CD4-positive, alpha-beta T cell treated with Interleukin-2 at 100 ng/mL for 4 hours (primary cell): ENCODE measurements at places on chromosomes 3 and 15.

GRCh38 chr15:70324001-70324974, 226.6 kb upstream of the TLE3 start:
- DNase-seq: no peak

- no peak for DNase-seq
Observed at GRCh38 chr3:52438579-52439425, 6.1 kb downstream of the SEMA3G start.

DNA sequence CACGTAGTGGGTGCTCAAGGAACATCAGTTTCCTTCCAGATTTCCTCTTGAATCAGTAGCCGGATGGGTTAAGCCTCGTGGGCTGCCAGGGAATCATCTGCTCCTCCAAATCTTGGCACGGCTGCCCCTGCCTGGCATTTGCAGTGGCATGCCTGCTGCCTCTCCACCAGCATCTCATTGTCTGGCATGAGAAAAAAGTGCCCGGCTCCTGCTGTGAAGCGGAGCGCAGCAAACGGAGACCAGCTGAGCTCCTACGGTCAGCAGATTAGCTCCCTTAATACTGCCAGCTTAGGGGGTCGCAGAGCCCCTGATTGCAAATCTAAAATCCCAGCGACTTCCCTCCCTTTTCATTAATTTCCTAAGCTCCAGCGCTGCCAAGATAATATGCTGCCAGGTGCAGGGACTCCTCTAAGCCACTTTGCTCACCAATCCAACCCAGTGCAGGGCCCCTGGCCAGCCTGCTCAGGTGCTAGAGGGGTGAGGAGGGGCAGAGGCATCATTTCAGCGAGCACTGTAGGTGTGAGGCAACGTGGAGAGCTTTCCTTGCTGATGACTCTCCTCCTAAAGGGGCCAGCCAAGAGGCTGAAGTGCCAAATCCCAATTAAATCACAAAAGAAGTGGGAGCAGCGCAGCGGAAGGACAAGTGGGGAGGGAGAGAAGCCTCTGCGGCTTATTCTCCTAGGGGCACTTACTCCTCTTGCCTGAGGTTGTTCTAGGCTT, 49.6 kb upstream of the ST8SIA2 start:
- DNase-seq: no peak

DNA sequence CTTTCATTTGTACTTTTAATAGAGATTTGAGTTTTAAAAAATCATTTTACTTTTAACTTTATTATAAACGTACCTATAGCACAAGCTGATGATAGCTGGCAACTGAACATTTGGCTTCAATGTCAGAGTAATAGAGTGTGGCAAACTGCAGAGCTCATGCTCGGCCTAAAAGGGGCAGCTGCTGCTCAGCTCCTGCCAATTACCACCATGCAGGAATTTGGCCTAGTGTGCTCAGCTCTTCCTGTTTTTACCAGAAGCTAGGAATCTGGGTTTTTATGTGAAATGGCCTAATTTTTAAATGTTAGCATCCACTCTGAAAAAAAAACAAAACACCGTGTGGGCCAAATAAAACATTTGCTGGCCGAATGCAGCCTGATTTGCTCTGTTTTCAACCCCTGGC, 1.8 kb downstream of the IFT122 start:
- DNase-seq: no peak

- no peak for DNase-seq
Observed at GRCh38 chr3:159839561-159840379, 148.9 kb upstream of the IL12A start.

- DNase-seq: no peak
Observed at GRCh38 chr3:187619461-187619860, 50.7 kb downstream of the SST start.

DNA sequence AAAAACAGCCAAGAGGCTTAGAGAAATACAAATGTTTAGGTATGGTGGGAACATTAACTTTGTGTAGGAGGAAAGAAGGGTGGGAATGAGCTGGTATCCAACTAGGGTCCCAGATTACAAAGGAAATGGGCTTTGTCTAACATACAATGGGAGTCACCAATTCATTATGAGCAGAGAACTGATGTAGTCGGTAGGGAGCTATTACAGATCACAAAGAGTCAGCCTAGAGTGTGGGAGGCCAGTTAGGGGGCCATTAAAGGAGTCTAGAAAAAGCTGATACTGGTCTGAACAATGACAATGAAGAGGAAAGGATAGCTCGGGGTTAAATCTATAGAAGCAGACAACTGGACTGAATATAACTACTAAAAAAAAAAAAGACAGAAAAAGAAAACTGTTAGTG, 15.5 kb downstream of the ANO10 start:
- no peak for DNase-seq

DNA sequence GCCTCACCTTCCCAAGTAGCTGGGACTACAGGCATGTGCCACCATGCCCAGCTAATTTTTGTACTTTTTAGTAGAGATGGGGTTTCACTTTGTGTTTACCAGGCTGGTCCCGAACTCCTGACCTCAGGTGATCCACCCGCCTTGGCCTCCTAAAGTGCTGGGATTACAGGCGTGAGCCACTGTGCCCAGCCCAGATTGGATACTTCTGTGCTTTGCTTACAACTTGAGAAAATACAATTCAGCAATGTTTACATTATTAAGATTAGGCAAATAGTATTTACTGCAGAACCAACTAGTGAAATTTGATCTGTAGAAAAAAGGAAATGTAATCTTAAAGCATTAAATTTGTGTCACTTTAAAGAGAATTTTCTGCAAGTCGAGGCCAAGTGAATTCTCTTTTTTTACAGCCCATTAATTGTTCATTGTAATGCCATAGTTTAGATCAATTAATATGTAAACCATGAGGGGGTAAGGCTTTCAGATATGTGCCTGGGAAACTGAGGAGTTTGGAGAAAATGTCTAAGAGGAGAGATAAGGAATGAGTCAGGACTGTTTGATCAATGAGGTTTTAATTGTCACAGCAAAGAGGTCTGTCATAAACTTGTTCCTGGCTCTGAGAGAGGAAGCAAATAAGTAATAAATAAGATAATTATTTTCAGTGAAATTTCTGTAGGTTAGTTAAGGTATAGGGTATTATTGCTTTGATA, 15.3 kb downstream of the PYDC2 start:
- no peak for DNase-seq

DNA sequence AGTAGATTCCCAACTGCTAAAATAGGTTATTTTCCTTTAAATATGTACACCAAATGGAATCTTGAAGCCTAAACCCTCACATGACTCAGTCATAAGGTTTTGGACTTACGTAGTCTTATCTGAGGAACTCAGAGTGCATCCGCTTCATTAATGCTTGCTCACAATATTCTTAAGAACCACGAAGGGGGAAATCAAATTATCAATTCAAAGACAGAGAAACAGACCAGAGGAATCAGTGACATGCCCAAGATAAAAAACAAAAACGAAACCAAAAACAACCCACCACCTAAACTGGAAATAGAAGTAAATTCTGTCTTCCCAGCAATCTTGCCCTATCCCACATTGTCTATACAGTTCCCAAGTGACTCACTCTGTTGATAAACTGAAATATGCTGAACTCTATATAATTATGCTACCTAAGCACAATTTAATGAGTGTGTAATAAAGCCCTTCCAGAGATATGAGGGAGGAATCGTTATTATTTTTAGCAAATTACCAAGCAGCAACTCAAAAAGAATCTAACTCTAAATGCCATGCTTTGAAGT, 135.4 kb upstream of the CBLB start:
- peak; percentile 26 for DNase-seq

- DNase-seq: no peak
Observed at GRCh38 chr3:188303823-188304222, 149.9 kb downstream of the LPP start.

DNA sequence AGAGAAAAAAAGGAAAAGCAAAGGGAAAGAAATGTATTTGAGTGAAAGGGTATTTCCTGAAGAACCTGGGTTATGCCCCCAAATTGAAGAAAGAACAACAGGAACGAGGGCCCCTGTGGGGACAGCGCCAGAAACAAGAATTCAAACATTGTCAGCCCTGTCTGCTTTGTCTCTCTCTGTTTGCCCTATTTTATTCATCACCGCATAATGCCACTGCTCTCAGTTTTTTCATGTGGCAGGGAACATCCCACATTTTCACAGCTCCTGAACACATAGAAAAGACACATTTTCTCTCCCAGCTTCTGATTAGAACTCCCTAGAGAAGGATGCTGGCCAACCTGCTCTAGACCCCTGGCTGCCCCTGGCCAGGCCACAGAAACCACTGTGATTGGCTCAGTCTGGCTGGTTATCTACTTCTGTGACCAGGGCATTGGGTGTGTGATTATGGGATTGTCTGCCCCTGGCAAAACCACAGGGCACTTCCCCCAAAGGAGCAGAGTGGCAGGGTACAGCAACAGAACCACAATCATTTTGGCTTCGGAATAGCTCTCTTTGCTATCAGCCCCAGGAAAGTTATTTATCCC, 31.3 kb upstream of the CCDC54 start:
- no peak for DNase-seq

DNA sequence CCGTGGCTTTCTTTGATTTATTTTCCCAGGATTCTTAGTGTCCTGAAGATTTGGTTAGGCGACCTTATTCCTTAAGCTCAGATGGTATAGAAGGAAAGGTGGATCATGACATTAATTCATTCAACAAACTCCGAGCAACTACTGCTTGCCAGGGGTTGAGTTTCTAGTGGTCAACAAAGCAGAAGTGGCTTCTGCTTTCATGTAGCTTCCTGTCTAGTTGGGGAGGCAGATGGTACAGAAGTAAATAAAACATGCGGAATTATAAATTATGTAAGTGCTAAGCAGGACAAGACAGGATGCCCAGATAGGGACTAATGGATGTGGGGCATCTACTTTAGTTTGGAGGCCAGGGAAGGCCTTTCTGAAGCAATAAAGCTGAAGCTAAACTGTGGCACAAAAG, 15.6 kb downstream of the EEFSEC start:
- DNase-seq: no peak

DNA sequence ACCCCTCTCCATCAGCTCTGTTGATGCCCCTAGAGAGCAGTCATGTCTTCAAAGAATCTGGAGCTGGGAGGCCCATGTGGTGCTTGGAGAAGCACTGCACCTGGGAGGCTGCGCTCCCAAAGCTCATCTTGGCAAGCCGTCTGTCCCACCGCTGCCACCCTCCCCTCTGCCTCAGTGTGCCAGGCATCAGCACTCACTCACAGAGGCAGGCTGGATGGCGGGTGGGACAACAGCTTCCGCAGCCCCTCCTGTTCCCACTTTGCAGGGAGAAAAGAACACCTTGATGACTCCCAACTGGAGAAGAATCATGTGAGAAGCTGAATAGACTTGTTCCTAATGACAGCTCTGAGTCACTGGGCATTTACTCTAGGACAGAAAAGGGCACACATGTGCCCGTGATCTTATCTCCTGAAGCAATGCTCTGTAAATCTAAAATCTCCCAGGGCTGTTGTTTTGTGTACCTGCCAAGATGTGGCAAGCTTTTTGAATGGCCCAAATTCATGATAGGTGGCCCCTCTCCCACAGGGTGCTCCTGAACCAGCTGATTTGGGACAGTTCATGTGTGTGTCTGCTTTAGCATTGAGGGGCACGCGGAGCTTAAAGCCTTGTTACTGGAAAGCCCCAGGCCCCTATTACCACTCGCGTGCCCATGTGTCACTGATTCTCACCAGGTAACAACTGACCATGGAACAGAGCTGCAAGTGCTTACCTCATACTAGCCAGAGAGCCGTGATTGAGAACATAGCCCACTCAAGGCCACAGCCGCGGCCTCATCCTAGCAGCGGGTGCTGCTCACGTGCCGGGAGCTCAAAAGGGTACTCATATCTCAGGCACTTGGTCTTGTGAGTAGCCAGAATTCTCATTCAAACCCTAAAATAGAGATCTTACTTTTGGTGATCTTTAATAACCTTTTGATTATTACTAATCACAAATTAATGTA, 104.4 kb downstream of the DNAJB8 start:
- DNase-seq: no peak

DNA sequence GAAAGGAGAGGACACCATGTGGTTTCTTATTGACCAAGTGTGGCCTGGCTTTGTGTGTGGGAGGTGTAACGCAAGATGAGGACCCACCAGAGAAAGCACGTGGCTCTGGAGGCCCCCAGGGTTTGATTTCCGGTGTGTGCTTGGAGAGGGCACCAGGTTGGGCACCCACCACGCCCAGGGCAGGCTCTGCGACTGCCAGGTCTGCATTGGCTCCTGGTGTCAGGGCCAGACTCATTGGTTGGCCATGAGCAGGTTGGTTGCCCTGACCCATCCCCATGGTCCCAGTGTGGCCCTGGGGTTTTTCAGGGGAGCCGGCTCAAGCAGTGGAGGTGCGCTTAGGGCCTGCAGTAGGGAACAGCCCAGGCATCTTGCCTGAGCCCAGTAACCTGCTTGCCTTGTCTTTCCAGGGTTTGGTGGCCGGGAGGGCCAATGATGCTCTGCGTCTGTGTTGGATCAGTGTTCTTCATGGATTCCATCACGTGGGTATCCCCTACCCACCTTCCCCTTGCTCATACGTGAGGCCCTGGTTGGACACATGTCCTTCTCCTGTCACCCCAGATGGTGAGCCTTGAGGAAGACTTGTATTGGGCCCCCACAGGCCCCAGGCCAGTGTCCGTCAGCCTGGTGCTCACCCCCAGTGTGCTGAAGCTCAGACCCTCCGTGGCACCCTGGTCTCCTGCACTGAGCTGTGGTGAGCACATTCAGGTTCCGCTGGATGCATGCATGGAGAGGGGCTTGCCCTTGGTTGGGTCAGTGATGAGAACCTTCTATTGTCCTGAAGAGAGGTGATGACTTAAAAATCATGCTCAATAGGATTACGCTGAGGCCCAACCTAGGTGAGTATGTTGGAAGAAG, 193.9 kb downstream of the UBE3A start:
- DNase-seq: no peak

GRCh38 chr3:38120693-38121450, 16.1 kb downstream of the ACAA1 start:
- no peak for DNase-seq
